Activated naive CD4-positive, alpha-beta T cell (primary cell): ENCODE measurements at places on chromosomes 16 and 17.

DNA sequence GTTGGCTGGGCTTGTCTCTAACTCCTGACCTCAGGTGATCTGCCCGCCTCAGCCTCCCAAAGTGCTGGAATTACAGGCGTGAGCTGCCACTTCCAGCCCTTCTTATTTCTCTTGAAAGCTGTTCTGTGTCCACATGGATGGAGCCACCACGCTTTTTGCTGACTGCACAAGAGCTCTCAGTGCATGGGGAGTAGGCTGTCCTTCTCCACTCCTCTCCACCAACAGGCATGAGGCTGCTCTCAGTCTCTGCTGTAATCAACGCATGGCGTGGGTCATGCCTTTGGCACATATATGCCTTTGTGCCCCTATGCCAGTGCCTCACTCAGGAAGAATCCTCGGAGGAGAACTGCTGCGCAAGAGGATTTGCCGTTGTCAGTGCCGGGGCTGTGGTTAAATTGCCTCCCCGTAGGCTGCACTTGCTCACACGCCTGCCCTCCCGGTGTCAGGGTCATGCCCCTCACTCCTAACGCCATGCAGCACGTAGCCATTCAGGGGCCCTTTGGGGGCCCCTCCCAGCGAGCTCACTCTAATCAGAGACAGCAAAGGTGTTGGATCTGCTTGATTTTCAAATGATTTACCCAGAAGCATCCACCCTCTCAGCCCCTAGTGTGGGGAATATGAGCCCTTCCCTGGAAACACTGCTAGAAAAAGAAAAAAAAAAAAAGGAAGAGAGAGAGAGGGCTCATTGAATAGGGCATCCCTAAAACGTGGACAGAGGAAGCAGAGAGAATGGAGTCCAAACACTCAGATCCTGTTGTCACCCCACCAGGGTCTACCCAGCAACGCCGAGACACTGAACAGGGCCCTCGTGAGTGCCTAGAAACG, 47.5 kb upstream of the ZCCHC14 start:
- no peak for DNase-seq

DNA sequence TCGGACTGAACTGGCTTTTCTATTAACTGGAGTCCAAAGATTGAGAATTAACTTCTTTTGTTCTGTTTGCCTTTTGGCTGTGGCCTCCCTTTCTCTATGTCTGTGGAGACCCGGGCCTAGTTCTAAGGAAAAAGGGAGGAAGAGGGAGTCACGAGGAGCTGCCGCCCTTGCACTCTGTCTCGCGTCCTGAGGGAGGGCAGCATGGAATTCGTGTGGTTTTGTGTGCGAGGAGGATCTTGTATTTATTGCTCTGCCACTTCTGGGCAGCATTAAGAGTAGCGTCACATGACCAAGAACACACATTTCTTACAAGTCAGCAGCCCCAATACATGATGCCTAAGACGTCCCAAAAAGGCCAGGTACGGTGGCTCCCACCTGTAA, 23.6 kb downstream of the METTL22 start:
- no peak for DNase-seq

GRCh38 chr17:5135726-5136579, 20.1 kb downstream of the USP6 start:
- DNase-seq: no peak

- no peak for DNase-seq
Measured at GRCh38 chr17:82950525-82951102, 110.8 kb upstream of the ZNF750 start.

DNA sequence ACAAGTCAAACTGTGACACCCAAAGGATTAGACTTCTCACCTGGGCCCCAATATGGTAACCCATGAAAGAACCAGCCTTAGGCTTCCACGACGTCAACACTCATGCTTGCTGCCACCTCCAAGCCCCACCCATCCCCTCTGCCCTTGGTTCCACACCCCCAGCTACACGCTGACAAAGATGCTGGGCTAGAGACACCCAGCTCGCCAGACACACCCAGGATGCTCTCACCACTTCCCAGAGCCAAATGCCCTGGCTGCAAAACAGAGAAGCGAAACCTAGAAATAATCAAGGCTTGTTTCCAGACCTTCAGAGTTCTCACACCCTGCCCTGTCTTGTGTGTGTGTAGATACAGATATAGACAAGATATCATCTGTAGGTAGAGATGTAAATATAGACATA, 26.0 kb upstream of the ADCY9 start:
- no peak for DNase-seq
